Activated naive CD8-positive, alpha-beta T cell treated with anti-CD3 and anti-CD28 coated beads, Interleukin-2, amount 50 U/mL, for 24 hours (primary cell): ENCODE measurements at places on chromosomes 5 and 9.

DNA sequence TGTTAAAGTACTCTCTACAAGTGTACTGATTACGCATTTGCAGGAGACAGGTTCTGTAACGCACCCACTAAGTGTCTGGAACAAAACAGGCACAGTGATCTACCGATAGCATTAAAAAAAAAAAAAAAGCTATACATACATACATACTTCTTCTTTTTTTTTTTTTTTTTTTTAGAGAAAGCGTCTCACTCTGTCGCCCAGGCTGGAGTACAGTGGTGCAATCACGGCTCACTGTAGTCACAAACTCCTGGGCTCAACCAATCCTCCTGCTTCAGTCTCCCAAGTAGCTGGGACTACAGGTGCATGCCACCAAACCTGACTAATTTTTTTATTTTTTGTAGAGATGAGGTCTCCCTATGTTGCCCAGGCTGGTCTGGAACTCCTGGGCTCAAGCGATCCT lies 7.6 kb downstream of the KIF24 start:
- H3K4me3 ChIP-seq: no peak overlapping the region
- no peak for DNase-seq
- H3K27ac ChIP-seq: no peak overlapping the region
- peaks cover 5% of the 10 kb centered on the region for H3K36me3 ChIP-seq
- H3K4me1 ChIP-seq: peaks cover 4% of the 10 kb centered on the region
- H3K27me3 ChIP-seq: no peaks in the 10 kb centered on the region

DNA sequence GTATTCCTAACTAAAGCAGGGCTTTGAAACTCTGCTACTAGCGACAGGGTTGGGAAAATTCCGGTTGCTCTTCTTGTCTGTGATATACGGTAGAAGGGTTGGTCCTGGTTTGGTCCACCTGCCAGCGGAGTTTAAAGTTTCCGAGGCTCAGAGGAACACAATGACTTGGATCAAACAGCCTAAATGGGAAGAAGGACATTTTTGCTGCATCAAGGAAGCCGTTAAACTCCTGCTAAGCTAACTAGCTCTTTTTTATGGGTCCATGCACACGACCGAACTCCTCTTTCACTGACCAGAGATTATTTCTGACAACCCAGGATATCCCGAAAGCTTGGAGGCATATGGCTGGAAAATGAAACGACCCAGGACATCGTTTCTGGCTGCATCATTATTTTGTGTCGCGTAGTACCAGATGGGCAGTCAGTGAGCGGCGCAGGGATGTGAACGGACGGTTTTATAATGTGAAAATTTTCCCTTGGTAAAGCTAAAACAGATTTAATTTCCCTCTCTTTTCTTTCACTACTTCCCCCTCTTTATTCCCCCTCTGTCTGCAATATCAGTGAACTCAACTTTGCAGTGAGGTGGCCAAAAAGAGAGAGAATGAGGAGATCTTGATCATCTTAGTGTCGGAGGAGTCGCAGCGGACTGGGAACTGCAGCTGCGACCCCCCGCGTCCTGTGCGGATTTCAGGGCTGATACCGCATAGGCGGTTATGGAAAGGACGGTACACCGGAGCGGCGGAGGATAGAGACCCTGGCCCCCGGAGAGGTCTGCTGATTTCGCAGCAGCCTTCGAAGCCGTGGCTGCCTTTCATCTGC lies at the start of gene LURAP1L:
TSS of gene LURAP1L (plus strand) at position 160 of the 818 bp plus-strand sequence. CDS start 696 bp downstream, outside the sequence.
- peaks cover 26% of the 10 kb centered on the region for H3K27me3 ChIP-seq
- H3K4me1 ChIP-seq: peaks cover 5% of the 10 kb centered on the region
- no peak within 1 kb of the TSS for H3K4me3 ChIP-seq
- DNase-seq: no peak
- H3K27ac ChIP-seq: no peak within 1 kb of the TSS

- H3K27ac ChIP-seq: no peak overlapping the region
- no peaks in the 10 kb centered on the region for H3K36me3 ChIP-seq
- H3K27me3 ChIP-seq: peaks cover 6% of the 10 kb centered on the region
- no peak for DNase-seq
- H3K4me1 ChIP-seq: no peaks in the 10 kb centered on the region
These were observed 187.1 kb downstream of the KIF4B start for GRCh38 chr5:155200608-155201007.

DNA sequence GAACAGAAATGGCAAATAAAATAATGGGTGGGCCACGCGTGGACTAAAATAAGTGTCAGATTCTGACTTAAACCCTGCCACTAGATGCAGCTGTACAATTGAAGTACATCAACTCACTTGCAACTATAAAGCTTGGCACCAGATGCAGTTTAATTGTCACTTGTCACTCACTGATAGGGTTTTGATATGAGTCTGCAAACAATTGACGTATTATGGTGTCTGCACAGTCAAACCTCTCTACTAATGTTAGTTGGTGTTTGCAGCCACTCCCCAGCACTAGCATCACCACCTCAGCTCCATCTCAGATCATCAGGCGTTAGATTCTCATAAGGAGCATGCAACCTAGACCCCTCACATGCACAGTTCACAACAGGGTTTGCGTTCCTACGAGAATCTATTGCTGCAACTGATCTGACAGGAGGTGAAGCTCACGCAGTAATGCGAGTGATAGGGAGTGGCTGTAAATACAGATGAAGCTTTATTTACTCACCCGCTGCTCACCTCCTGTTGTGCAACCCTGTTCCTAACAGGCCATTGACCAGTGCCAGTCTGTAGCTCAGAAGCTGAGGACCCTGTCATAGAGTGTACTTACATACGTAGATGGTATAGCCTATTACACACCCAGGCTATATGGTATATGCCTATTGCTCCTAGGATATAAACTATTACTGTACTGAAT lies 72.1 kb upstream of the SEMA6A start:
- H3K27me3 ChIP-seq: peaks cover 2% of the 10 kb centered on the region
- no peak overlapping the region for H3K4me3 ChIP-seq
- no peak overlapping the region for H3K27ac ChIP-seq
- DNase-seq: no peak
- H3K4me1 ChIP-seq: no peaks in the 10 kb centered on the region

- H3K4me1 ChIP-seq: peaks cover 7% of the 10 kb centered on the region
- no peak overlapping the region for H3K27ac ChIP-seq
- peaks cover 11% of the 10 kb centered on the region for H3K36me3 ChIP-seq
These were observed 593.6 kb downstream of the MTRR start for GRCh38 chr5:8462565-8462964.

DNA sequence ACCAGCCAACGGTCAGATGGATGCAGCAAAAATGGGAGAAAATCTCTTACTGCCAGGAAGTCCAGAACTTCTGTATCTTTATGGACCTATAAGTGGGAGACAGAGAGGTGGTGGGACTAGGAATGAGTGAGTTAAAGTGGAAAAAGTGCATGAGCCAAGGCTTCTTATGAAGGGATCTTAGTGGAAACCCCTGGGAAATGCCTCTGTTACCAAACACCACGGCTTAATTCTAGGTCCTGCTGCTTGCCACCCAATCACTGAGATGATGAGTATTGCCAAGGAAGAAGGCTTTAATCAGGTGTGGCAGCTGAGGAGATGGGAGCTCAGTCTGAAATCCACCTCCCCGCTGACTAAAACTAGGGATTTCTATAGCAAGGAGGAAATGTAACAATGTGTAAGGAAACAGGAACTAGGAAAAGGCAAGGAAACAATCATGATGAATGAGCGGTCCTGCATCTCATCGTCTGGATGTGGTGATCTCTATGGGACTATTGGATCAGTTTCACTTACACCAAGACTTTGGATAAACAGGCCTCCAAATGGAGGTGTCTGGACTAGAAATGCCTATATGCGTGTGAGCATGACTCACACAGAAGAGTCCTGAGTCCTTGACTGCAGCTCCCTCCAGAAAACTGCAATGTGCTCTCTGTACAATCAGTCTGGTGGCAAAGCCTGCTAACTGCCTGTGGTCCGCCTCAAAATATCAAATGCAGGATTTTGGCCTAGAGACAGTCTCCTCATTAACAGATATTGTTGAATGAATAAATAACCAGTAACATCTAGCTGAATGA lies 98.2 kb upstream of the PRR16 start:
- no peaks in the 10 kb centered on the region for H3K36me3 ChIP-seq
- DNase-seq: no peak
- no peak overlapping the region for H3K4me3 ChIP-seq
- no peaks in the 10 kb centered on the region for H3K4me1 ChIP-seq
